ENCODE measurements at places on chromosomes 2 and 18. TPM values are rescaled to one million over a fixed set of nuclear protein-coding genes. Genes with fewer than 3 reads are reported as not detected.

- no peaks in the 10 kb centered on the region for H3K4me1 ChIP-seq
- H3K36me3 ChIP-seq = no peaks in the 10 kb centered on the region
- no peak overlapping the region for H3K27ac ChIP-seq
- no peak for DNase-seq
- no peaks in the 10 kb centered on the region for H3K27me3 ChIP-seq
These were observed 420.4 kb upstream of the RAB6C start for GRCh38 chr2:129559101-129559500.

TSPYL6 gene
- total RNA-seq = not detected

TTL gene
- total RNA-seq = 46.6 TPM

DNA sequence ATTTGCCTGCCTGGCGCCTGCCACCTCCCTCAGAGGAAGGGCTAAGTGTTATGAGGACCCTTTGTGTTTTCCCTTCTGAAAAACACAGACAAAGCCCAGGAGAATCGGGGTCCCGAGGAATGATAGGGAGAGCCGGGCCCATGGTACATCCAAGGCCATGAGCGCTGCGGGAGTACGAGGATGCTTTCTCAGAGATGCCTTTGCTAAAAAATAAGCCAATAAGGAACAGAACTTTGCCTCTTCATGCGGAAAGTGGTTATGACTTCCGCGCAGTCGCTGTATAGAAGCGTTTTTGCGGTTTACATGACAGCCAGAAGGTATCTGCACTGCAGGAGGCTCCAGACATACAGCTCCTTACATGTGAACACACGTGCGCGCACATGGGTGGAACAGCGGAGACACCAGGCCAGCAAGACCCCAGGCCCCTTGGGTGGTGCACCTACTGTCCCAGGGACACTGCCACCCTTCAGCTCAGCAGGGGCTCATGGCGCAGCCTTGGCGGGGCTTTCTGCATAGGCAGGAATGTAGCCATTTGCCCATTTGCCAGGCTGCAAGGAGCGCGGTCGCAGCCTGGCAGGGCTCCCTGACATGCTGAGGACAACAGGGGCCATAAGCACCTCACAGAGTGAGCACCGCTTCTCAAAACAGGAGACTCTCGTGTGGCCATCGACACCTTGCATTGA, 252.4 kb upstream of the SALL3 start:
- H3K27ac ChIP-seq = no peak overlapping the region
- no peaks in the 10 kb centered on the region for H3K27me3 ChIP-seq
- no peaks in the 10 kb centered on the region for H3K36me3 ChIP-seq
- no peak overlapping the region for H3K4me3 ChIP-seq
- no peaks in the 10 kb centered on the region for H3K4me1 ChIP-seq

DPP10 gene
- not detected for total RNA-seq

- no peak overlapping the region for H3K4me3 ChIP-seq
- H3K27ac ChIP-seq = no peak overlapping the region
- H3K4me1 ChIP-seq = no peaks in the 10 kb centered on the region
- no peaks in the 10 kb centered on the region for H3K27me3 ChIP-seq
These were observed 270.7 kb upstream of the THUMPD2 start for GRCh38 chr2:40049781-40050180.
